IMR-90 (cell line): ENCODE measurements at places on chromosomes 3 and 15. TPM values are rescaled to one million over a fixed set of nuclear protein-coding genes. Genes with fewer than 3 reads are reported as not detected.

DNA sequence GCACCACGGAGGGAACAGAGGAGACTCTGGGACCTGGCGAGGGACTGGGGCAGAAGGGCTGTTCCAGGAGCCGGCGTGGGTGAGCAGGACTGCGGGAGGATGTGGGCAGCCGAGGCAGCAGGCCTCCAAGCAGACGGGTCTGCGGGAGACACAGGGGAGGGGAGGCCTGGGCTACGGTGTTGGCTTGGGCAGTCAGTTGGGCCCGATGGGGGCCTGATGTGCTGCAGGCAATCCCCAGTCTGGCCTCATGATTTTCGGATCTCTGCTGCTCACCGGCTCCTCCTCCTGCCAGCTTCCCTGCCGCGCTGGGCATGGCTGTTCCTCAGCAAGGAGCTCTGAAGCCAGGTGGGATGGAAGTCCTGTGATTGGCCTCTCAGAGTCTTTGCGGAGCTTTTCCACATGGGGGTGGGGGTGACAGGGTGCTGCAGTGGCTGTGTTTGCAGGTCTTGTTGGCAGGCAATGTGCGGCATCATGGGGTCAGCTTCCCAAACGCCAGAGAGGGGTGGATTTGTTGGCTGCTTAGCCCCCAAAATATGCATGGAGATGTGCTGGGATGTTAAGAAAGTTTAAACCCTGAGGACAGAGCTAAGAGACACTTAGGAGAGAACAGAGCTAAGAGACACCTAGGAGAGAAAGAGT, 19.3 kb downstream of the MINAR1 start:
- H3K27ac ChIP-seq, result no peak overlapping the region
- H3K27me3 ChIP-seq, result peaks cover 9% of the 10 kb centered on the region
- H3K4me3 ChIP-seq, result no peak overlapping the region

DNA sequence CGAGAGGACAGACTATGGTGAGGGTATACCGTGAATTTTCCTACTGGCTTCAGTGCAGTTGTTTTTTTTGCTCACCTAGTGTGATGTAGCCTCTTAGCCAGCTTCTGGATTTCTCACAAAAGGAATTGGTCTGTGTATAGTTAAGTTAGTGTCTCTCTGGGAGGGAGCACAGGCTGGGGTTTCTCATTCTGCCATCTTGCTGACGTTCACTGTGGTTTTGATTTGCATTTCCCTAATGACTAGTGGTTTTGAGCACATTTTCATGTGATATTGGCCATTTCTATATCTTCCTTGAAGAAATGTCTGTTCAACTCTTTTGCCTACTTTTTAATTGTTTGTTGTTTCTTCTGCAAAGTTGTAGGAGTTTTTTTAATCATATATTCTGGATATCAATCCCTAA, 2.2 kb upstream of the CD86 start:
- H3K4me3 ChIP-seq, result no peak overlapping the region
- no peaks in the 10 kb centered on the region for H3K27me3 ChIP-seq
- no peak overlapping the region for H3K27ac ChIP-seq
- no peaks in the 10 kb centered on the region for H3K36me3 ChIP-seq
- H3K4me1 ChIP-seq, result no peaks in the 10 kb centered on the region
- DNase-seq, result no peak

GRCh38 chr3:100213891-100214573, 46.8 kb upstream of the TBC1D23 start:
- peaks cover 16% of the 10 kb centered on the region for H3K4me1 ChIP-seq
- H3K27me3 ChIP-seq, result no peaks in the 10 kb centered on the region; the same call in 1 of the 2 replicates
- no peaks in the 10 kb centered on the region for H3K36me3 ChIP-seq
- H3K4me3 ChIP-seq, result no peak overlapping the region

The LHFPL4 gene
- not detected in 2 replicates for total RNA-seq

GRCh38 chr15:94059013-94059587, 172.3 kb upstream of the MCTP2 start:
- no peak for DNase-seq
- H3K36me3 ChIP-seq, result no peaks in the 10 kb centered on the region
- no peaks in the 10 kb centered on the region for H3K4me1 ChIP-seq
- no peak overlapping the region for H3K4me3 ChIP-seq

DNA sequence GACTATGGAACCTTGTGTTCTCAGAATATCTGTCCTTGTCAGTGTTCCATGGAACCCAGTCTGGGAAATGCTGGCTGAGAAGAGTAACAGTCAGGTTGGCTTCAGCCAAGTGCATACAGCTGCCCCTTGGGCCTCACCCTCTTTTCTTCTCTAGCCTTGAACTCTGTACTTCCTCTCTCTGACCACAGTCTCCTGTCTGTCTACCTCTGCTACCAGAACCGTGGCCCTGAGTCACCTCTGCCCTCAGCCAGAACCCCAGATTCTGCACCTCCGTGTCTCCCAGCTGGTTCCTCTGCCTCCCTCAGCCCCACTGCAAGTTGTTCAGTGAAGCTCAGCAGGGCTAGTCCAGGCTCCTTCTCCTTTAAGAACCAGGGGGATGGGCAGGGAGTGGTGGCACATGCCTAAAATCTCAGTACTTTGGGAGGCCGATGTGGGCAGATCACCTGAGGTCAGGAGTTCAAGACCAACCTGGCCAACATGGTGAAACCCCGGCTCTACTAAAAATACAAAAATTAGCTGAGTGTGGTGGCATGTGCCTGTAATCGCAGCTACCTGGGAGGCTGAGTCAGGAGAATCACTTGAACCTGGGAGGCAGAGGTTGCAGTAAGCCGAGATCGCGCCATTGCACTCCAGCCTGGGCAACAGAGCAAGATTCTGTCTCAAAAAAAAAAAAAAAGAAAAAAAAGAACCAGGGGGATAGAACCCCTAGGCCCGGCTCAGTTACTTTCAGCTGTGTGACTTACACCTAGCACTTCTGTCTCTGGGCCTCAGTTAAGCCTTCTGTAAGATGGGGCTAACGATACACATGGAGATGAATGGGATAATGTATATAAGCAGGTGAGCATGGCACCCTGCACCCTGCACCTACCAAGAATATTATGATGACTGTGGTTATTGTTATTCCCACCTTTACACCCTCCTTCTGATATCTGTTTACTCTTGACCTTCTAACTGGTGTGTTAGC, 24.3 kb upstream of the TATDN2 start:
- peaks cover 19% of the 10 kb centered on the region for H3K36me3 ChIP-seq
- no peak overlapping the region; the same call in 1 of the 2 replicates for H3K27ac ChIP-seq
- H3K27me3 ChIP-seq, result no peaks in the 10 kb centered on the region
- no peak for DNase-seq
- no peak overlapping the region for H3K4me3 ChIP-seq
- peaks cover 8% of the 10 kb centered on the region for H3K4me1 ChIP-seq

The CLDN16 gene
- total RNA-seq, result under 0.01 TPM in 2 replicates

The LMCD1 gene
- total RNA-seq, result 33.6 and 50.0 TPM in 2 replicates

The CELSR3 gene
- total RNA-seq, result 0.18 and 0.28 TPM in 2 replicates

The CMSS1 gene
- 13.6 and 18.1 TPM in 2 replicates for total RNA-seq

The OXSR1 gene
- 37.6 and 50.5 TPM in 2 replicates for total RNA-seq

The CCDC39 gene
- total RNA-seq, result not detected in 2 replicates

The CCR3 gene
- not detected in 2 replicates for total RNA-seq

- no peak for DNase-seq
- H3K36me3 ChIP-seq, result no peaks in the 10 kb centered on the region
- H3K4me3 ChIP-seq, result no peak overlapping the region
- H3K4me1 ChIP-seq, result no peaks in the 10 kb centered on the region
- no peak overlapping the region for H3K27ac ChIP-seq
These were observed 177.0 kb downstream of the CACNA2D3 start for GRCh38 chr3:54299169-54299935.

DNA sequence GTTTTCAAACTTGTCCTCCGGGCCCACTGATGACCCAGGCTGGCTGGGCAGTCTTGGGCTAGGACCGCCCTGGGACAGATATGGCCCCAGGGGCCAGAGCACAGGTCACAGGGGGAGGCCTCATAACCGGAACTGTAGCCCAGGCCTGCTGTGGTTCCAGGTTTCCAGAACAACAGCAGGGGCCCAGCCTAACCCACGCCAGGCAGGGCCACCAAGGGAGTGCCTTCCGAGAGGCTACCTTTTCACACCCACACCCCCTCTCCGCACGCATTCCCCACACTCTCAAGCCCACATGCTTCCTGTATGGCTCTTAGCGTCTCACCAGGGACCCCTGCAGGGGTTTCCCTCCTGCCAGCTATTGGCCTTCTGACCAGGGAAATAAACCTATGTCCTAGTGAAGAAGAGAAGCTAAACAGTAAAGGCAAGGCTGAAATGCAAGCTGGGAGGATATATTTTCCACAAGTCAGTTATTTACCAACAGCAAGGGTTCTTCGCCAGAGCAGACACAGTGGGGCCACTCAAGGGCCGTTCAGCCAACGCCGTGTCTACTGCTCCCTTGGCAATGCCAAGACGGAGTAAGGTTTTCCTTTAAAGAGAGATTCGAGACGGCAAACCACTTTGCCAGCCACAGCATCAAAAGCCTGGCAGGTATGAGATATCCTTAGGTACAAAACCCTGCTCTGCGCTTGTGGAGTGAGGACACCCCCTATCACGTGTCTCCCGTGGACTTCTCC, 135.1 kb downstream of the ATP10A start:
- H3K4me3 ChIP-seq, result no peak overlapping the region
- H3K27ac ChIP-seq, result no peak overlapping the region
- no peak for DNase-seq
- no peaks in the 10 kb centered on the region for H3K27me3 ChIP-seq
- peaks cover 5% of the 10 kb centered on the region for H3K36me3 ChIP-seq
- H3K4me1 ChIP-seq, result no peaks in the 10 kb centered on the region

GRCh38 chr15:65032801-65033537, 3.5 kb upstream of the MTFMT start:
- no peaks in the 10 kb centered on the region for H3K36me3 ChIP-seq
- H3K4me3 ChIP-seq, result no peak overlapping the region
- H3K27ac ChIP-seq, result no peak overlapping the region
- peak; percentile 61 for DNase-seq
- H3K4me1 ChIP-seq, result peaks cover 2% of the 10 kb centered on the region; the same call in 1 of the 2 replicates

DNA sequence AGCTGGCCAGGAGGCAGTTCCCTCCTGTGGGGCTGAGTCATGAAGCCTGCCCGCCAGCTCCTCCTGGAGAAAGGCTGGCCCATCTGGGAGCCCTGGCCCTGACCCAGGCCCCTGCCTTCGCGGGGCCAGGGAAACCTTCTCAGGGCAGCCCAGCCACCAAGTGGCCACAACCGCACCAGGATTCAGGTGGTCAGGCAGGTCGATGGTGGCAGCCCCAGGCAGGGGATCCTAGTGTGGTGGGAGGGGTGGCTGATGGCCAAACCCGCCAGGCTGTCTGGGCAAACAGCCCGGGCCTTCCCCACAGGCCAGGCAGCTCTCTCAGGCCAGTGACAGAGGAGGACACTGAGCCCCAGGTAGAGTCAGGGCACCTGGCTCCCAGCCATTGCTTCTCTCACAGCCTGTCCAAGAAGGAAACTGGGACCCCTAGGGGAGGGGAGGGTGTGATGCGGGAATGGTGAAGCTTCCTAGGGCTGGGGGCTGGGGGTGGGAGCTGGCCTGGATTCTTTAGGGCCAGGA, 1.2 kb downstream of the TWF2 start:
- H3K27ac ChIP-seq, result peak overlapping the region; percentile 87
- H3K36me3 ChIP-seq, result peaks cover 19% of the 10 kb centered on the region; the same call in 1 of the 2 replicates
- DNase-seq, result peak; percentile 89
- H3K27me3 ChIP-seq, result no peaks in the 10 kb centered on the region
- peak overlapping the region; percentile 83 for H3K4me3 ChIP-seq
- peaks cover 25% of the 10 kb centered on the region for H3K4me1 ChIP-seq

DNA sequence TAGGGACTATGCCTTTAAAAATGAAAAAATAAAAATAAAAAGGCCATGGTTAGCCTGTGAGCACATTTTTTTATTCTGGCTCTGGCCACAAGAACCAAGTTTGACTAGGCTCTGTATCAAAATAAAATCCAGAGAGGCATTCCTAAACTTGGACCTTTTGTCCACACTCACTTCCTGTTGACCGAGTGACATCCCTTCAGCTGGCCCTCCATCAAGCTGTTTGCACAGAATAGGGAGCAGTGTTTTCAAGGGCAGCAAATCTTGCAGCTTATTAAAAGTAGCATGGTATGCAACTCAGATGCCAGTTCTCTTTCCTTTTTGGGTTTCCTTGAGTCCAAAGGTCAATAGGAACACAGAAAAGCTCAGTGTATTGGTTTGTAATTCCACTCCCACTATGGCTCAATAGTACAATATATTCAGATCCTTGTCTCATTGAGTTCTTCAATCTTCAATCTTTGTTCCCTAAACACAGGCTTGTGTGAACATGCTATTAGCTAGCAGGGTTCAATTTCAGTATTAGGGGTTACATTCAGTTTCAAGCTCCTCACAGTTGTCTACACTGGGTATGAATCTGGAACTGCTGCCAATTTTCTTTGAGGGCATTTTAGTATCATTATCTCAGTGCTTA, 244.5 kb downstream of the RBMS3 start:
- no peak overlapping the region; the same call in 1 of the 2 replicates for H3K27ac ChIP-seq
- H3K4me3 ChIP-seq, result no peak overlapping the region
- no peaks in the 10 kb centered on the region for H3K36me3 ChIP-seq
- H3K4me1 ChIP-seq, result peaks cover 7% of the 10 kb centered on the region
- H3K27me3 ChIP-seq, result no peaks in the 10 kb centered on the region

The DCLK3 gene
- total RNA-seq, result not detected in 2 replicates

The CXCR6 gene
- total RNA-seq, result under 0.01 TPM in 1 of 2 replicates, not detected in the other

DNA sequence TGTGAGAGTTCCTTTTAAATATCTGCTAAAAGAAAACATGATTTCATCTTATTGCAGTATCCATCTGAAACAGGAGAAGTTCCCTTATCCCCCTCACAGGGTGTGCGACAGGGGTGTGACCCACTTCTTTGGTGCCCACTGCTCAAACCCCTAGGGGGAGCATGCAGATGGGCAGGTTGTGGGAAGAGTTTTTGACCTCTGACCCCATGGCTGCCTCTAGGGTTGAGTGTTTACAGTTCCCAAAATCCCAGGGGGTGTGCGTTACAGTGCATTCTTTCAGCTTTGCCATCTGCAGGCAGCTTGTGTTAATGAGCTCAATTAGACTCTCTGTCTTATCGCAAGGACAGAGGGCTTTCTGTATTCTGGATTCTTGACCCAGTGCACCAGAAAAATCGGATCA, 443.2 kb upstream of the FRG2C start:
- H3K36me3 ChIP-seq, result no peaks in the 10 kb centered on the region
- no peak overlapping the region for H3K27ac ChIP-seq
- no peaks in the 10 kb centered on the region for H3K4me1 ChIP-seq

DNA sequence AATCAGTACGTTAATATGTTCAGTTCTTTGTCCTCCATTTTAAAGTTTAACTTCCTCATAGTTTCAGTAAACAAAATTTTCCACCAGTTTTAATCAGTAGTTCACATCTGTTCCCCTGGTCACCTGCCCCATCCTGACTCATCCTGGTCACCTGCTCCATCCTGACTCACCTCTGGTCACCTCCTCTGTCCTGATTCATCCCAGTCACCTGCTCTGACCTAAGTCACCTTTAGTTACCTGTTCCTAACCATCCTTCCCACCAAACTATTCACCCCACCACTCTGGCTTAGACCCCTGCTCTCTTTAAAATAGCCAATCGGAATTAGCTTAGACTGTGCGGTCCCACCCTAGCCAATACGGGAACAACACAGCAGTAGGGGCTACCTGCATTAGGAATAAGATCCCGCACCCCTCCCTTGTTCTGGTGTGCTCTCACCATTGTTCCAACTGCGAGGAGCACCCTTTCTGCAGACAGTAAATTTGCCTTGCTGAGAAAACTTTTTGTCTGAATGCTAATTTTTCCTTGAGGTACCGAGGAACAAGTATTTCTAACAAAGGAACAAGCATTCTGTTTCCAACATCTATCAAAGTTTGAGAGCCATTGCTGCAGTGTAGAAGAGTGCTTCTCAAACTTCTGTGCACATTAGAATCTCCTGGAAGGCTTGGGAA, 169.3 kb downstream of the ADAMTS17 start:
- H3K27me3 ChIP-seq, result no peaks in the 10 kb centered on the region
- no peak for DNase-seq
- no peaks in the 10 kb centered on the region for H3K36me3 ChIP-seq
- H3K4me1 ChIP-seq, result no peaks in the 10 kb centered on the region
- no peak overlapping the region for H3K4me3 ChIP-seq

The HDAC11 gene
- 6.1 and 9.1 TPM in 2 replicates for total RNA-seq

The PRR20G gene
- total RNA-seq, result not detected in 2 replicates

The TMEM207 gene
- total RNA-seq, result not detected in 2 replicates
